ENCODE measurements at places on chromosomes 5 and 9.
A peak's percentile ranks its signal among the peaks of the same experiment; 100 is the strongest.

- DNase-seq, result peak; percentile 34
Measured at GRCh38 chr5:40486437-40487275, 193.1 kb upstream of the PTGER4 start.

- DNase-seq, result no peak
Measured at GRCh38 chr5:75050415-75050814, 1.9 kb downstream of the GCNT4 start.

GRCh38 chr5:135018457-135018856 lies 15.6 kb downstream of the PITX1 start:
- no peak for DNase-seq

DNA sequence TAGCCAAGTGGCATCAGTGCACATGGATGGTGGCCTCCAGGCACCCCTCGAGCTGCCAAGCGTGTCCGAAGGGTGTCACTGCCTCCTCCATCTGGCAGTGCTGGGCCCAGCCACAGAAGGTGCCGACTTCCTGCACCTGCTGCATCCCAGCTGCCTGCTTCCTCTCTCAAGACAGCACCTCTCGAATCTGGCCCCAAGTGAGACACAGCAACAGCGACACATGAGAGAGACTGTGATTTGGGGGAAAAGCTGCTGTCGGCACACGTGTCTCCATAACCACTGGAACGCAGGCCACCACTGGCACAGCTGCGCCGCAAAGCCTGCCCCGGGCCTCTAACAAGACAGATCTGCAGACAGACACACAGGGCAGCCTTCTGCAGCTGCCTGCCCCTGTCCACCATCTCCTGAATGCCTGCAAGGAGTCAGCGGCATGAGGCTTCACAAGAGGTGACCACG lies 8.8 kb downstream of the CLPTM1L start:
- no peak for DNase-seq

All from stimulated activated CD4-positive, alpha-beta T cell treated with anti-CD3 and anti-CD28 coated beads, Interleukin-12 subunit alpha, Interleukin-12 subunit beta, amount 100 ng/mL, for 24 hours (primary cell).